Glutamatergic neuron (in vitro differentiated cells): ENCODE measurements at places on chromosomes 2 and 18.

DNA sequence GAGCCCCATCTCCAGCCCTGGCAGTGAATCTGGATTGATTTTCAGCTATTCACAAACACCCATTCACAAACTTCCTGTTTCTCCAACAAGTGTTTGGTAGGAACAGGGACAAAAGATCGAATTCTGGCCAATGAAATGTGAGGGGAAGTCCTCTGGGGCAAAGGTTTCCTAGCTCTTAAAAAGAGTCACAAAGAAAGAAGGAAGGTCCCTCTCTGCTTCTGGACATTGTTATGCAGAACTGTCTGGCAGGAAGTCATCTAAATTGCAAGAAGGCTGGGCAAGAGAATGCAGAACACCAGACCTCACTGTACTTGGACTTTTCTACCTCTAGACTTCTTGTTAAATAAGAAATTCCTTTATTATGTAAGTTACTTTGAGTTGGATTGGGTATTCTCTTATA is 137.3 kb downstream of the CCDC148 start:
- DNase-seq = no peak

- DNase-seq = no peak
Observed at GRCh38 chr2:54103454-54104314, 11.7 kb upstream of the ACYP2 start.

GRCh38 chr18:75043478-75043877 is 165.5 kb downstream of the PTGR3 start:
- no peak for DNase-seq

- DNase-seq = peak; percentile 48
Observed at GRCh38 chr2:46298522-46299353, 1.5 kb downstream of the EPAS1 start.

- no peak for DNase-seq
Observed at GRCh38 chr2:203808046-203808750, 59.4 kb upstream of the CTLA4 start.

- peak; percentile 10 for DNase-seq
Observed at GRCh38 chr18:79576686-79577351, 102.8 kb upstream of the CTDP1 start.

DNA sequence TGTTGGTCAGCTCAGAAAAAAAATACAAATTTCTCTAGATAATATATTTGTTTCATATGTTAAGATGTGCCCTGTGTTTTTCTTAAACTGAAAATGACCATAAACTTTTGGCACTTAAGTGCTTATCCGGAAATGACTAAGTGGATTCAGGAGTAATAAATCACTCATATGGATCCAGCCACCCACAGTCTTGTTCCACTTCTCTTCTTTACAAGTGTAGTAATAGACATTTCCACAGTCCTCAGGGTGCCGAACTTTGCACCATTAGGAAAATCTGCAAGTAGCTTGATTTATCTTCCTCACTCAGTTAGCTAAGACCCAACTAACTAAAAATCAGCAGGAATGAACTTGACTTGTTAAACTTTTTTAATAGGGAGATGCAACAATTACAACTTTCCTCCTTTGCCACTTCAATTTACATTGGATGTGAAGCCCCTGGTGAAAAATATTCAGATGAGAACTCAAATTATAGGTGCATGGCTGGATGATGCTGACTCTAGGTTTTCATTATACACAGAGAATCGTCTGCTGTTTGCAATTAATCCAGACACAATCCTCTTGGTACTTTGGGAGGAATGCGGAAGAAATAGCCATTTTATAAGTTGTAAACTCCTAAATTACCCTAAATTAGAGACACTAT is 322.5 kb downstream of the ARHGAP15 start:
- no peak for DNase-seq

- DNase-seq = no peak
Observed at GRCh38 chr2:130997198-130997597, 96.1 kb downstream of the FAM168B start.

DNA sequence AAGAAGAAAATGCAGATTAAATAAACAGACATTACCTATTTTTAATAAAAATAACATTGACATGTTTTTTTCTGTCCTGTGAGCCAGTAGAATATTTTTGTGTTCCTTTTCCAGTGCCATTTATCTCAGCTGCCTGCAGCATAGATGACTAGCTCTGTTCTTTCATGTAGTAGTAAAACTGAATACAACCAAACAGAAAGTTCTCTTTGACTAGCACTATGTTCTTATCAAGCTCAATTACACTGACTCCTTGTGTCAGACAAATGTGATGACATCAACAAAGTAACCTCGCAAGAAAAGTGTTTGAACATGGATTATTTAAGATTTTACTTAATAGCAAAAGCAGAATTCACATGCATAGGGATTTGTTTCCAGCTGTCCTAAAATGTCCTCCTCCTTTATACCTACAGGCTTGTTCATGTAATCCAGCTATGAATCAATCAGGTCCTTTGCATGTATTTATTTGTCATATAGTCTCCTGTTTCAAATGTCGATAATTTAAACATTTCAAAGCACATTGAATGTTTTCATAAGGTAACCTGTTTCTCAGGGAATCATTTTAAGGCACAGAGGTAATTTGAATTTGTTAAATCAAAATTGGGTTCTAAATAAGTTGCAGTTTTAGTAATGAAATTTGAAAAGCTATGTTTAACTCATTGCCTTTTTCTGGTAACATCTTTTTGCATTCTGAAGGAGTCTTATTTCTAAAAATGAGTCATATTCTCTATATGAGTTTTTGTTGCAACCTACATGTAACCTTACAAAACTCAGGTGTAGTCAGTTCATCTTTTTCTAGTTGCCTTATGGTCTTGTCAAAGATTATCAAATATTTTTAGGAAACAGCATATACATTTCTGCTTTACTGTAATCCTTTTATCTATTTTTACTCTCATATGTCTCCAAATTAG is 215.3 kb upstream of the GULP1 start:
- no peak for DNase-seq

- no peak for DNase-seq
Observed at GRCh38 chr2:28084564-28084963, 194.0 kb downstream of the BABAM2 start.
